ENCODE measurements at places on chromosomes 13 and 19. TPM values are rescaled to one million over a fixed set of nuclear protein-coding genes. Genes with fewer than 3 reads are reported as not detected.
A peak's percentile ranks its signal among the peaks of the same experiment; 100 is the strongest.

DNA sequence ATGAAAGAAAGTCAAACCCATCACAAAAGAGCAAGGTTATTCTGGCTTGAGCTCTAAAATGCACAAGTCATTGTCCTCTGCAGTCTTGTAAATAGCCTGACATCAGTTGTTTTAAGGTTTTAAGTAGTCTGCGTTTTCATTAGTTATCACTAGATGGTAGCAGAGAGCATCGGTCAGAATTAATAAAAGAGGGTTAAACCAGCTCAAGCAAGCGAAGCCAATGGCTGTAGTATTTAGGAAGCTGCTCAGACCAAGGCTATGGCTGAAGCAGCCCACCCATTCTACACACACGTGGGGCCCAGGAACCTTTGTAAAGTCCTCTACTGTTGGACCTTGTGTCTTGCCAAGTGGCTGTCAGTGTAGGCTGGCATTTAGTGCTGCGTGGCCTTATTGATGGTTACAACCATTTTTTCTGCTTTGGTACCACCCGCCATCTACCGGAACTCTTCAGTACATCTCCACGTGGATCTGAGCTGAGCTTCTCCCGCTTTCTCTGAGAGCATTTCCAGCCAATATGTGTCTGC lies 13.3 kb upstream of the ZNF57 start:
- peak; percentile 55 for DNase-seq

DNA sequence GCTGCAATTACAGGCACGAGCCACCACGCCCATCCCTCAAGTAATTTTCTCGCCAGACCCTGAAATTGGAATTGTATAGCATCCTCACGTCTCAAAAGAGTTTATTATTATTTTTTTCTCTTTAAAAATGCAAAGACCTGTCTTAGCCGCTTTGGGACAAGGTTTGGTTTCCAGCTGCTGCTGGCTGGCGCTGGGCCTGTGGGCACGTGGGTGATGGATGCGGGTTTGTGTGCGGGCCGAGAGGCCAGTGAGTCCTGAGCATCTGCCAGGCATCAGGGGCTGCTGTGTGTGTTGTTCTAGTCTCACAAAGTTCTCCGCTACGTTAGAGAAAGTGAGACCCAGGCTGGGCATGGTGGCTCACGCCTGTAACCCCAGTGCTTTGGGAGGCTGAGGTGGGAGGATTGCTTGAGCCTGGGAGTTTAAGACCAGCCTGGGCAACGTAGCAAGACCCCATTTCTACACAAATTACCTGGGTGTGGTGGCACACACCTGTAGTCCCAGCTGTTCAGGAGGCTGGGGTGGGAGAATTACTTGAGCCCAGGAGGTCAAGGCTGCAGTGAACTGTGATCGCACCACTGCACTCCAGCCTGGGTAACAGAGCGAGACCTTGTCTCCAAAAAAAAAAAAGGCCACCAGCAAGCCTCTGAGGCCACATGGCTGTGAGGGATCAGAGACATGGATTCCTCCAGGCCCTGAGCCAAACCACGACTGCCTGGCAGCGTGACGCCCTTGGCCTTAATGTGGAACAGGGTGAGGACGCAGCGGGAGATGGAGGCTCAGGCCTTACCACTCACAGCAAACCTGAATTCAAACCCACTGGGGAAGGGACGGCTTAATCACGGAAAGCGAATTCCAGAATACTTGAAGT lies 4.7 kb upstream of the TMPRSS9 start:
- DNase-seq: no peak

DNA sequence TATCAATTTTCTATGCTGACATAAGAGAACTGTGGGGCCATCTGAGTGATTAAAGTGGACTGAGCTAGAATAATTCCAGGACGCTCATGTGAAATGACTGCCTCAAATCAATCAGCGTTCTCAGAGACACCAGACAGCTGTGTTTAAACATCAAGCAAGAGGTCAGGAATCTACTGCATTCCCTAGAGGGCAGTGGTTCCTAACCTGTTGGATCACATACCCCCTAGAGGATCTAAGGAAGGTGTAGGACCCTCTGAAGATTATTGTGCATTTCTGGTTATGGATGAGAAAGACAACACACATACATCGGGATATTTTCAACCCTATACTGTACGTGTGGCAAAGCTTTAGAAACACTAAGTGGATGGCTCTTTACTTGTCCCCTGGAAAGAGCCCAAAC lies 51.8 kb upstream of the FREM2 start:
- no peak for DNase-seq

- peak; percentile 59 for DNase-seq
These were observed 11.4 kb downstream of the ZNF331 start for GRCh38 chr19:53549340-53549739.

- DNase-seq: peak; percentile 41
These were observed 264.0 kb downstream of the TBC1D4 start for GRCh38 chr13:75217949-75218348.

GRCh38 chr13:114008964-114009589 lies 35.2 kb upstream of the C13orf46 start:
- no peak for DNase-seq

- DNase-seq: no peak
These were observed 180.4 kb downstream of the ZNF536 start for GRCh38 chr19:30552593-30552992.

- DNase-seq: no peak
These were observed 4.8 kb upstream of the NFIC start for GRCh38 chr19:3361384-3362216.

DNA sequence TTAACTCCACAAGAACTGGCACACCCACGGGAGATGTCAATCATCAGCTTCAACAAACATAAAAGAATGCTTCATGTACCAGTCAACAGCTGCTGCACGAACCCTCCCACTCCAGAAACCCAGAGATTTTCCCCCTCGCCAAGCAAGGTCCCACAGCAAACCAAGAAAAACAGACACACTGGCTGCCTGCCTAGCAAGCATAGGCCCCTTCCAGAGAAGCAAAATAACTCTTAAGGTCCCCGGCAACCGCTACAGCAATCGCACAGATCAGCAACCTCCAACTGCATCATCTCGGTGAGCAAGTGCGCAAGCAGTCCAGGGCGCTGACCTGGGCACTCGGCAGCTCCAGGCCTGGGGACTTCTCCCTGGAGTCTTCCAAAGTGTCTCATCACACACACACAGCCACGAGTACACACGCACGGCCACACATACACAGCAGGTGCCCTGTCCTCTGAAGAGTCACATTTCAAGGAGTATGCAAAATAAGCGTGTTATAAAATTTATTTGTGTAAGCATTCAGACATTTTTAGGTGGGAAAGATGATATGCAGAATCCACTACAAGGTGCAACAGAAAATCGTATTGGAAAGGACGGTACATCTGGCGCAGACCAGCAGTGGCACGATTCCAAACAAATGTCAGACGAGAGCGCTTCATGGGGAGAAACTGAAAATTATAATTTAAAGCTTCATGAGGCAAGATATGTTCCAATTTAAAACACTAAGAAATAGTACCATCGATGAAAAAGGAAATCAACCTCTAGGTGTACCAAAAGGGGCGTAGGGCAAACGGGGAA lies 125.0 kb downstream of the STK24 start:
- no peak for DNase-seq

The FAAP24 gene
- 3.7 TPM for total RNA-seq

- DNase-seq: no peak
These were observed 37.6 kb upstream of the RNF113B start for GRCh38 chr13:98214707-98215106.

DNA sequence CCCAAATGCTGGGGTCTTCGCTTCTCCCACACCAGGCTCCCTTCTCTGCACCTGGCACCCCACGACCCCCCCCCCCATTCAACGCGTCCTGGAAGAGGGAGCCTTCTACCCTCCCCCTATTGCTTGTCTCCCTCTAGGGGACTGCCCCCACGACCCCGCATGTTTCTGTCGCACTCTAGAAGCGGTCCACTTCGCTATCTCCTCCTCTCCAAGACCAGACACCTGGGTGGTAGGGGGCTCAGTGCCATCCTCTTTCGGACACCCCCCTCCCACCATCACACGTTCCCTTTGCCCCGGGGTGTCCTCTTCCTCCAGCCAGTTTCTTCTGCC lies 1.5 kb downstream of the TGFB1 start:
- no peak for DNase-seq

- no peak for DNase-seq
These were observed 1.9 kb upstream of the TEKTIP1 start for GRCh38 chr19:3537101-3537437.

- peak; percentile 59 for DNase-seq
These were observed 68.2 kb downstream of the STK24 start for GRCh38 chr13:98508685-98509084.

The PGLYRP1 gene
- total RNA-seq: not detected

Data from HFFc6 (cell line).